GM19239 (cell line): ENCODE measurements at places on chromosomes 6 and 20.
A peak's percentile ranks its signal among the peaks of the same experiment; 100 is the strongest.

DNA sequence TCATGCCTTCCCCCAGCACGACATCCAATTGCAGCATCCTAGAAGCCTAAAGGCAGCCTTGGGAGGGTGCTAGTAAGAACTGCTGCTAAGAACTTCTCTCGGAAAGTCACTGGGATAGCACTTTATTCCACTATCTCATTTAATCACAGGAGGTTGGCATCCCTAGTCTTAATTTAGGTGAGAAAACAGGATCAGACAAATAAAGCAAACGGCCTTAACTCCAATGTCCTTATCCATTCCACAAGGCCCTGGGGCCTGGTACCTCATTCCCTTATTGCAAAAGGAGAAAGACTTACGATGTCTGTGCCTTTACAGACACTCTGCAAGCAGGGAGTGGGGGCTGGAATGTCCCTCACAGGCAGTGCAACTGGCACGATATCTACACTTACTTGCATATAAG is 60.7 kb downstream of the BFSP1 start:
- DNase-seq: no peak

DNA sequence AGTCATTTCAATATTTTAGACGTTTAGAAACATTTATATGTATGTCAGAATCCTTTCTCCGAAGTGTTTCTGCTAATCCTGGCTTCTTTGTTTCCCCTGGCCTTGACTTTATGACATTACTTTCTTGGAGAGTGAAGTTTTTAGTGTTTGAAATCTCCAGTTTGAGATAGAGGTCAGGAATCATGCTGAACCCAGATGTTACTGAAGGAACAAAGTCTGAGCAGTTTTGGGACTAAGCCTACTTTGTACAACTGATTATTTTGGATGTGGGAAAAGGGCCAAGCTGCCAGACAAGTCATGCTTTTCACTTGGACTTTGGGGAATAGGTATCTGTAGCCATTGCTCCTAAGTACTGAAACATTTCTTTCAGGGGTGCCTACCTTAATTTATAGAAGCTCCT is 2.3 kb downstream of the RNF144B start:
- DNase-seq: no peak

DNA sequence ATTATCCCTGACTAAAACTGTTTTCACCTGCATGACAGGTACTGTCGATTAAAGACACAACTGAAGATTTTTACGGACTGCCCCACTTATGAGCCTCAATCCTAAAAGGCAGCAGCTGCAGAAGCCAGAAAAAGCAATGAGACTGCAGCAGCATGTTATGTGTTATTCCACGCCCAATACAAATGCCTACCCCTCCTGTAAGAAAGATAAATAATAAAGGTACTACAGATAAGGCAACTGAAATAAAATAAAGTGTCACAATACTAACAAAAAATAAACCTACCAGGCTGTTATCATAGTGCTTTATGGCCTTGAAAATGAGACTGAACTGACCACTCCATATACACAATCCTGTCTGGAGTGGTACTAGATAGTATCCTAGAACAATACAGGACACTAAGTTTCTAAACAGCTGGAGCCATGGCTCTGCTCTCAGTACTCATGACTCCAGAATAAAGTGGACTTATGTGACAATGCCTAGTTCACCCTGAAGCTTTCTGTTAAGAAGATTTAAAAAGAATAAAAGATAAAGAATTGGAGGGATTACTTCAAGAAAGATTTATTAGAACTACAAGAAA is 9.5 kb downstream of the BCLAF1 start:
- DNase-seq: no peak

DNA sequence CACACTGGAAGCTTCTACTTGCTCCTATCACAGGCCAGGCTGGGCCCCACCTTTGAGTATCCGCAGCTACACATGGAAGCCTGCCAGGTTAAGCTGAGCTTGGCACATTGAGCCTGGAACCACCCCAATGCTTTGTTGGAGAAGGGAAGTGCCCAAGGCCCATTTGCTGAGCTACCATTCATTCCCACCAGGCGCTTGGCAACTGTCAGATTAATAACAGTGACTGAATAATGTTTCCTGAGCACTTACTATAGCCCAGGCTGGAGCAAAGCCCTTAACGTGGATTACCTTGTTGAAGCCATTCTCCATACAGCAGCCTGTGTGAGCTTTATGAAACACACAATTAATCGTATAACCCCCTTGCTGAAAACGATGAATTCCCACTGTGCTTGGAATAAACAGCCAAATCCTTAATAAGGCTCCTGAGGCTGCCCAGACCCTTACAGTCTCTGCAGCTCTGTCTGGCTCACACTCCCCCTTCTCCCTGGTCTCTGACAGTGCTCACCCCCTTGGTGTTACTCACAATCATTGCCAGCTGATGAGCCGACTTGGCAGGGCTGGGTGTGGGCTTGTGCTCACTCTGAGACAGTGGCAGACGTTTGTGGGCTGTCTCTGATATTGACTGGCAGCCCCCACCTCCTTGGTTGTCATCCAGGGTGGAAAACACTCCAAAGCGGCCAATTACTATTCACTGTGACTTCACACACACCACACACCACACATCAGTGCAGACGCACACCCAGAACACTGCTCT is 357.1 kb downstream of the MAFB start:
- DNase-seq: no peak

GRCh38 chr6:133817460-133818047 is 71.4 kb upstream of the TCF21 start:
- peak; percentile 5 for DNase-seq

DNA sequence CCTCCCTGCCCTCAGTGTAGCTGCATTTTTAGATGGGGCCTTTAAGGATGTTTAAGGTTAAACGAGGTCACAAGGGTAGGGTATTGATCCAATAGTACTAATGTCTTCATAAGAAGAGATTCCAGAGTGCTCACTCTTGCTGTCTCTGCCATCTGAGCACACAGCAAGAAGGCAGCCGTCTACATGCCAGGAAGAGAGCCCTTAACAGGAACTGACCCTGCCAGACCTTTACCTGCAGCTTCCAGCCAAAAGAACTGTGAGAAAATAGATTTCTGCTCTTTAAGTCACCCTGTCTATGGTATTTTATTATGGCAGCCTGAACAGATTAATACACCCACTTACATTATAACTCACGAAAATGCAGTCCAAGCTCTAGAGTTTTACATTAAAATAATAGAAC is 685.3 kb upstream of the MARCKS start:
- DNase-seq: no peak

GRCh38 chr6:3214898-3215297 is 12.6 kb downstream of the TUBB2B start:
- DNase-seq: no peak

DNA sequence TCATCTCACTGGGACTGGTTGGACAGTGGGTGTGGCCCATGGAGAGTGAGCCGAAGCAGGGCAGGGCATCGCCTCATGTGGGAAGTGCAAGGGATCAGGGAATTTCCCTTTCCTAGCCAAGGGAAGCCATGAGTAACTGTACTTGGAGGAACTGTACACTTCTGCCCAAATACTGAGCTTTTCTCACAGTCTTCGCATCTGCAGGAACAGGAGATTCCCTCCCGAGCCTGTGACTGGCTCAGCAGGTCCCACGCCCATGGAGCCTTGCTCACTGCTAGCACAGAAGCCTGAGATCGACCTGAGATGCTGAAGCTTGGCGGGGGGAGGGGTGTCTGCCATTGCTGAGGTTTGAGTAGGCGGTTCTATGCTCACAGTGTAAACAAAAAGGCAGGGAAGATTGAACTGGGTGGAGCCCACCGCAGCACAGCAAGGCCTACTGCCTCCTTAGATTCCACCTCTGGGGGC is 10.4 kb upstream of the CALHM5 start:
- DNase-seq: no peak

DNA sequence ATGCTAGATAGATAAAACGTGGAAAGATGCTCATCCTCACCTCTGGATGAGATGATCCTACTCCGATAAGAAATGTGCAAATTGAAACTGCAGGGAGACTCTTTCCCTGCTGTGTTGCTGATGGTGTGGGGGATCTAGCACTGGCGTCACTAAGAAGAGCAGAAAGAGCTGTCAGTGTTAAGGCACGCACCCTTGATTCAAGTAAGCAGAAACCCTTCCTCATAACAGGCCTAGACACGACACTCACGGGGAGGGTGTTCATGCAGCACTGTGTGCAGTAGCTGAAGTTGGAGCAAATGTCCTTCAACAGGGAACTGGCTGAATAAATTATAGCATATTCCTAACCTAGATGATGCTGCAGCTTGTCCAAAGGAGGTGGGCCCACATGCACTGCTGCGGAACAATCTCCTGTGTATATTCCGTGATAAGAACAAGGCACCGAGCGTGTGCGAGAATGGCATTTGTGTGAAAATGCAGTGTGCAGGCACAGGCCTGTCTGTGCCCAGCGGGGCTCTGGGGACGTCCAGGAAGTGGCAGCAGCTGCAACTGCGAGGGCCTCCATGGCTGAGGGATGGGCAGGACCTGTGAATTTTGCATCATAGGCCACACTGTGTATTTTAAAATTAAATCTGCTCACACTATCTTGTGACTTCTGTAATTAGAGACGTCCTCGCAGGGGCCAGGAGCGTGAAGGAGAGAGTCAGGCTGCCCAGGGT is 64.0 kb downstream of the TCP11 start:
- no peak for DNase-seq

DNA sequence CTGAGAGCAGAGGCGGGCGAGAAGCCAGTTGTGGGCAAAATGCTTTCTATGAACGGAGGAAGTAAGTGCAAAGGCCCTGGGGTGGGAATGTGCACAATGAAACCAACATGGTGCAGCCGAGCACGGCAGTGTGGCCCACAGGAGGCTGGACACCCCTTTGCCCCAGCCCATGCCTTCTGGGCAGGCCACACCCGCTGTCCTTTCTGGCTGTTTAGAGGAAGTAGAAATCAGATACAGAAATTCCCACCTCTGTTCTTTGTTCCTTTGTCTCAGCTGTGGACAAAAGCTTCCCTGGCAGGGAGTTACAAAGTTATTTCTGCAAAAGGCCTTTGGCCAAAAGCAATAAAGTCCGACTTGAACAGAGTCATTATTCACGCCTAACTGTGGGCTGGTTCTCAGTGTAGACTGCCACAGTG is 11.9 kb downstream of the SULF2 start:
- no peak for DNase-seq

DNA sequence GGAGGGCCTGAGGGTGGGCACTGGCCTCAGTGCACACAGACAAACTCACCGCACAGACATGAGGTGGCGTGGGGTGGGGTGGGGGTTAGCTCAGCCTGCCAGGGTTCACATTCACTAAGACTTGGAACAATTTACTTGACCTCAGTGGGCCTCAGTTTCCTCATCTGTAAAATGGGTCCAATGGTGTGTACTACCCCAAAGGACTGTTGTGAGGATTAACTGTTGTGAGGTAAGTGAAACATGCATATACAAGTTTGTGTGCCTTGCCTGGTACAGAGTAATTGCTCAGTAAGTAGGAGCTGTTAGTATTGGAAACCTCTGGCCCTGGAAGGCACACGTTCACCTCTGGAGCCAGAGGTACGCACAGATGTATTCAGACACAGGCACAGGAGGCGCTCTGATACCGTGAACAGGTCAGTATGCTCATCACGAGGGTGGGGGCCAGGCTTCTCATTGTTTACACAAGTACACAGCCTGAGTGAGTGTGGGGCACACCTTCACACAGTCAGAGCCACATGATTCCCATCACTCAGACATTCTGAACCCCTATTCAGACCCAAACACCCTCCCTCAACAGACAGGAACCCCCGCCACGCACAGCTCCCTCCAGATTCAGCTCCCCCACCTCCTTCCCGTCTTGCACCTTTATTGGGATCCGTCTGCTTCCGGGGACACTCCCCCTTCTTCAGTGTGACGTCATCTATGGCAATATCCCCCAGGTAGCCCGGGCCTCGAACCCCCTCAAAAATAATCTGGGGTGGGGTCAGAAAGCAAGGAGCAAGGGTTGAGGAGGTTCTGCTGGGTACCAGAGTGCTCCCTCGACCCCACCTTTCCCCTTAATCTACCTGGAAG is 59.9 kb downstream of the MDGA1 start:
- no peak for DNase-seq

DNA sequence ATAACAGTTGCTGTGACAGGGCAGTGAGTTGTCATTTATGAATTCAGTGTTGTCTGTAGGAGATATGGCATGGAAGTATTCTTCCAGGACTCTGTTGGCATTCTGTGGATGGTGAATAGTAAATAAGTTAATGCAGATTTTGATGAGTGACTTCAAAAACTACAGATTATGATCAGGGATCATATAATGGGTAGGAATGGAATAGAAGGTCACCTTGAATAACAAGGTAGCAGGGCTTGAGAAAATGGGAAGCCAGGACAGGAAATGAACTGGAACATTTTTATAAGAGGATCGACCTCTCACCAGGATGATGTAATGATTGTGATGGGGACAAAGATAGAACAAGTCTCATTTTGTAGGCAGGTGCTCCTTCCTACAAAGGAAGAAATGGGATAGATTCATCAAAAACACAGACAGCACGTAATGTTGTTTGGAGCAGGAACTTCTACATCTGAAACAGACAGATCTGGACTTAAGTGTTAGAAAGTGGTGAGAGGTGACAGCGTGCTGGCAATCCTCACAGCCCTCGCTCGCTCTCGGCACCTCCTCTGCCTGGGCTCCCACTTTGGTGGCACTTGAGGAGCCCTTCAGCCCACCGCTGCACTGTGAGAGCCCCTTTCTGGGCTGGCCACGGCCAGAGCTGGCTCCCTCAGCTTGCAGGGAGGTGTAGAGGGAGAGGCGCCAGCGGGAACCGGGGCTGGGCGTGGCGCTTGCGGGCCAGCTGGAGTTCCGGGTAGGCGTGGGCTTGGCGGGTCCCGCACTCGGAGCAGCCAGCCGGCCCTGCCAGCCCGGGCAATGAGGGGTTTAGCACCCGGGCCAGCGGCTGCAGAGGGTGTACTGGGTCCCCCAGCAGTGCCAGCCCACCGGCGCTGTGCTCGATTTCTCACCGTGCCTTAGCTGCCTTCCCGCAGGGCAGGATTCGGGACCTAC is 30.8 kb upstream of the SSR1 start:
- DNase-seq: no peak

DNA sequence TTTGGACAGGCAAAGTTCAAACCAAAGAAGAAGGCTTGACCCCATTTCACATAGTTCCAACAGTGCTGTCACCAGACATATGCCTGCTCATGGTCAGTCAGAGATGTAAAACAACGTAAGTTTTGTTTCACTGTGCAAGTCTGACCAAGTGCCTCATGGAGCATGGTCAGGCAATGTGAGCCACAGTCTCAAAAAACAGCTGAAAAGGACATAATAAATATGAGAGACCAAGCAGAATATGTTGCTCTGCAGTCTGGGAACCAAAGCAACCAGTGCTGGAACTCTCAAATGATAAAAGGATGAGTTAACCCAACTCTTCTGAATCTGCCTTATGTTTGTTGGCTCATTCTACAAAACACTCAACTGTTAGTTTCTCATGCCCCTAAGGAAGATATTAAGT is 39.9 kb upstream of the DST start:
- no peak for DNase-seq

DNA sequence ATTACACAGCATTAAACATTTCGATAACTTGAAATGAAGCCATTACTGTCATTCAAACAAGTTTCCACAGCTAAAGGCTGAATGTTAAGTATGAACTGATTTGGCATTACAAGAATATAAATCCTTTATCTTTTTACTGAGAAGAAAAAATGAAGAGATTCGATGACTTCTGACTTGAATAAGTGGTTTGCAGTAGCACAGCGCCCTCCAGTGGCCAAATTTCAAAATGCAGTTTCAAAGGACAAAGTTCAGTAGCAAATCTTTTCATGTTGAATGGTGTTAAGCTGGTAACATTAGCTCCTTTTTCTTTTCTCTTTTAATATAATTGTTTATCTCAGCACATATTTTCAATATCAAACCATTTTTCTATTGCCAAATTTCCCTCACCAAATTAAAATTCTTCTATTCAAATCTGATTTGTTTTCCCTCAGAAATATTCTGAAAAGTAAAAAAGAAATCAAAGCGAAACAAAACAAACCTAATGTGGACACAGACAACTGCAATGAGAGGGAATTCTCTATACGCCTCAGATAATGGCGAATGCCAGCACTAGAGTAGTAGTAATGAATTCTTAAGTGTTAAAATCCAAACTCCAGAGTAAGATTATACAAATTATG is 145.7 kb downstream of the BTBD9 start:
- peak; percentile 7 for DNase-seq
